Occipital lobe (tissue), 3 donors: ENCODE measurements at places on chromosomes 4 and X. TPM values are rescaled to one million over a fixed set of nuclear protein-coding genes. Genes with fewer than 3 reads are reported as not detected.

Gene TMEM150C
- 90.0 TPM for total RNA-seq

Gene SSX2B
- not detected for total RNA-seq

Gene GLUD2
- 1.1 TPM for total RNA-seq

Gene TEX28
- total RNA-seq: not detected

Gene DCHS2
- total RNA-seq: 3.7 TPM

Gene RTL5
- total RNA-seq: 3.4 TPM

Gene EOLA1
- 16.1 TPM for total RNA-seq

Gene MAGEB2
- not detected for total RNA-seq

Gene TLR8
- 0.47 TPM for total RNA-seq

Gene PLAC1
- total RNA-seq: not detected

Gene RBM47
- total RNA-seq: 1.6 TPM

Gene GUCY1A1
- 136 TPM for total RNA-seq

Gene MUC7
- not detected for total RNA-seq

Gene CXorf51B
- total RNA-seq: not detected

Gene SPIN4
- total RNA-seq: 10.6 TPM

Gene FGB
- 2.8 TPM for total RNA-seq

Gene FAAH2
- total RNA-seq: 1.2 TPM

Gene RRH
- not detected for total RNA-seq

Gene MAP3K15
- 1.4 TPM for total RNA-seq
